Fibroblast of the aortic adventitia (primary cell): ENCODE measurements at places on chromosomes 2 and 18.

- no peak for DNase-seq
These were observed 488.2 kb downstream of the PARD3B start for GRCh38 chr2:205033431-205033830.

- peak; percentile 72 for DNase-seq
These were observed 45.4 kb downstream of the SLC40A1 start for GRCh38 chr2:189534854-189535832.

DNA sequence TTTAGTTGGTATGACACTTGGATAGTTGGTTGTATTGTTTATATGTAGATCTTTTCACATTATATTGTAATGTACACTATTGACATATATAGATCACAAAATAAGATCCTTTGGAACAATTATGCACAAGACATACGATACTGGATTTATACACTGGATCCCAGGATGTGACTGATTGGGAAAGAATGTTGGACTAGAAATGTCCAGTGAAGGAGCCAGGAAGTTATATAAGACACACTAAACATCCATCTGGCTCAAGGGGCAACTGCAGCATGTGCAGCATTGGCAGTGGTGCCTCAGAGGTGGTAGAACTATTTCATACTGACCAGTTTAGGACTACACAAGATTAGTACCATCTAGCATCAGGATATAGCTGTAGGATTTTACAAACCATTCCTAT is 104.9 kb downstream of the TRABD2A start:
- no peak for DNase-seq

GRCh38 chr18:57435846-57436190 is 644 bp downstream of the ONECUT2 start:
- DNase-seq, result no peak

DNA sequence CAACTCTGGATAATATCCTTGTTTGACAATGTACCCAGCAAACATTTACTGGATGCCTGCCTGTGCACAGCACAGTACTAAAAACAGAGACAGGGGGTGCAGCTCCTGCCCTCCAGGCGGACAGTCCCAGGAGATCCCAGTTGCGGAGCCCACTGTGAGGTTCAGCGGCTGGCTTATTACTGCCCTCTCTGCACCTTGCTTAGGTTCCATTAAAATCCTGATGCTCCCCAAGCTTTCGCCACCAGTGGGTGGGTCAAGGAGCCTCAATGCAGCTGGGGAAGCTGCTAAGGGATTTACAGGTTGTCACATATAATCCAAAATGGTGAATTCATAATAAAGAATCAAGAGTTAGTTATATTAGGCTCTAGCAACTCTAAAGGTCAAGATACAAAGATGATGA is 38.3 kb downstream of the CRACDL start:
- DNase-seq, result no peak

- peak; percentile 50 for DNase-seq
These were observed 173.1 kb upstream of the STON1 start for GRCh38 chr2:48356701-48357325.

DNA sequence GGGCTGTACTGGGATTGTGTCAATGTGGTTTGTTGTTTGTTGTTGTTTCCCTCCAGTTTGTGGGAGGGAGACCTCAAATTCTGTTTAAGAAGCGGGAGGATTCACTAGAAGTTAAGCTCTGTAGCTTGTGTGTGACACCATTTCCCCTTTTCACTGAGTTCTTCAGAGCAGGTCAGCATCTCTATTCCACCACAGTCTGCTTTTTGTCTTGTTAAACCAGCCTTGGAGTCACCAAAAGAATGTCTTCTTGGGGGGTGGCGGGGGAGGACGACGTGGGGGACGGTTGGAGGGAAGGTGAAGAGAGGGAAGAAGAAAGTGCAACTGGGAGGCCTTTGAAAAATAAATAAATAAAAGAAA is 2.3 kb upstream of the BCL11A start:
- DNase-seq, result no peak

DNA sequence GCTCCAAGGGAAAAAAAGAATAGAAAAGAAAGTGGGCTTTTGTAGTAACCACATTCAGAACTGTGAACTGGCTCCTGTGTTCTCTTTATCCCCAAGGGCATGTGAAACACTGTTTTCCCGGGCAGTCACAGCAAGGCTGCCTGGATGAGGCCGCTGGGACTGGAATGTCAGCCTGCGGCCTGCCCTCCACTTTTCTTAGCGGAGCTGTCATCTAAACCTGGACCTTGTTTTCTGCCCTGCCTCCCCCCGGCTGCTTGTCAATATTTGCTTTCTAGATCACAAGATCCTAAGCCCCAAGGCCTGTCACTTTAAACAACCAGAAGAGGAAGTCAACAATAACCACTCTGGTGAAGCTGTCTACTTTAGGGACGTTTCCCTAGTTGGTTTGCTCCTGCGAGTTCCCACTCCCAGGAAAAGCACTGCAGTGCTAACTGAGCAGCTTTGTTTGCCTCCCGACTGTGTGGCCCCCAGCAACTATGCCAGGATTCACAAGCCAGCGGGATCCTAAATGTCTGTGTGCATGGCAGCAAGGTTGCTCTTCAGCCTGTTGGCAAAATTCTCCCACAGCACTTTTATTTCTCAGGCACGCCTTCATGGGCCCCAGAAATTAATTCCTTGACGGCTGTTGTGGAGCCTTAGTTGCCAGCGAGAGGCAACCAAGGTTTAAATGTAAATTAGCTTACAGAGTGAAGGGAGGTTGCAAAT is 30.6 kb downstream of the SOWAHC start:
- DNase-seq, result peak; percentile 13

DNA sequence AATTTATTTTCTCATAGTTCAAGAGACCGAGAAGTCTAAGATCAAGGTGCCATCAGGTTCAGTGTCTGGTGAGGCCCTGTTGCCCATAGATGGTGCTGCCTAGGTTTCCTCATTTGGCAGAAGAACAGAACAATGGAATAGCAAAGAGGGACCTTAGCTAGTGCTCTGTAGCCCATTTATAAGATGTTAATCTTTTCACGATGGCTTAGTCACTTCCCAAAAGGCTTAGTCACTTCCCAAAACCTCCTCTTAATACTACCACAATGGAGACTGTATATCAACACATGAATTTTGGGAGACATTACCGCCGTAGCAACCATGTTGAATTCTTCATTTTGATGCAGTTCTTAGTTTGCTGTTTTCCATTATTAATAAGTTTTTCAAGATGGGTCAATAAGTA is 246.3 kb upstream of the NRP2 start:
- DNase-seq, result peak; percentile 21
